Body of pancreas (tissue), 4 donors: ENCODE measurements at places on chromosomes 1 and 21. TPM values are rescaled to one million over a fixed set of nuclear protein-coding genes. Genes with fewer than 3 reads are reported as not detected.

Gene ADAMTS1
- 47.0 TPM for total RNA-seq

DNA sequence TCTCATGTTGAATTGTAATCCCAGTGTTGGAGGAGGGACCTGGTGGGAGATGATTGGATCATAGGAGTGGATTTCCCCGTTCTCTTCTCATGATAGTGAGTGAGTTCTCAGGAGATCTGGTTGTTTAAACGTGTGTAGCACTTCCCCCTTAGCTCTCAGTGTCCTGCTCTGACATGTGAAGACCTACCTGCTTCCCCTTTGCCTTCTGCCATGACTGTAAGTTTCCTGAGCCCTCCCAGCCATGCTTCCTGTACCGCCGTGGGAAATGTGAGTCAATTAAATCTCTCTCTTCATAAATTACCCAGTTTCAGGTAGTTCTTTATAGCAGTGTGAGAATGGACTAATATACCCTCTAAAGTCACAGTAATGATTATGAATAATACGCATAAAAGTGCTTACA is 248.4 kb upstream of the LRRC7 start:
- H3K4me1 ChIP-seq = no peaks in the 10 kb centered on the region
- DNase-seq = no peak
- no peaks in the 10 kb centered on the region for H3K27me3 ChIP-seq
- no peak overlapping the region for H3K27ac ChIP-seq
- no peaks in the 10 kb centered on the region for H3K36me3 ChIP-seq

DNA sequence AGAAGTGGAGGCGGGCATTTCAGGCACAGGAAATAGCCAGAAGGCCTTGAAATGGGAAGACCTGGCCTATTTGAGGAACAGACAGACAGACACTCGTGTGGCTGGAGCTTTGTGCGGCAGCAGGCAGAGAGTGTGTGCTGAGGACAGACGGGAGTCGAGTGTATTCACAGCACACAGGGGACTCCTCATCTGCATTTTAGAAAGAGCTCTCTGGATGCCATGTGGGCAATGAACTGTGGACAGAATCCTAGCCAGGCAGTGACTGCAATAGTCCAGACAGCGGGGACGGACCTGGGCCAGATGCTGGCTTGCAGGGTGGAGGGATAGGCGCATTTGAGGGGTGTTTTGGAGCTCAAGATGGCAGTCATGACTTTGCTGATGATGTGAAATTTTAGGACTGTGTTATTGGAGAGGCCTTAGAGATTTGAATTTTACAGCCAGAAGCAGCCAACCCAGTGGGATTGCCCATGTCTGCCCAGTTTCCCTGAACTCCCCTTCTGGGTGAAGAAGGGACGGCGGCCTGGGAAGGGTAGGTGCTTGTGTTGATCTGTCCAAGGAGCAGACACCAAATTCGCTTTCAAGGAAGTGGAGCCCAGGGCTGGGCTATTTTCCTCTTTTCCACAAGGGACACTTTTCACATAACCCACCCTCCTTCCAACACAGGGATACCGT is 43.7 kb downstream of the CHAF1B start:
- H3K27ac ChIP-seq = no peak overlapping the region
- no peak overlapping the region for H3K4me3 ChIP-seq
- H3K27me3 ChIP-seq = no peaks in the 10 kb centered on the region
- H3K36me3 ChIP-seq = no peaks in the 10 kb centered on the region

Gene GLMP
- total RNA-seq = 16.5 TPM

DNA sequence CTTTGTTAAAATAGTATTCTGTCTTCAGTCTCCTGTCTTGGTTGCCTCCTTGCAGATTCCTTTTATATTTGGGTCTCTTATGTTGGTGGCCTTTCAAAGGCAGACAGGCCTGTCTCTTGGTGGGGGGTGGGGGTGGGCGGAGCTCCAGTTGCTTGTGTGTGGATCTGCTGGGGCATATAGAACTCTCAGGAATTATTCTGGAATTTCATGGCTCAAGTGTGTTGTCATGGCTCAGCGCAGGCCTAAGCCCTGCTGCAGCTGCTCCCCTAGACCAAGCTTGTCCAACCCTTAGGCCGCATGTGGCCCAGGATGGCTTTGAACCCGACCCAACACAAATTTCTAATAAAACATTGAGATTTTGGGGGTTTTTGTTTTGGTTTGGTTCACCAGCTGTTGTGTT is 8.0 kb downstream of the C1orf35 start:
- peaks cover 73% of the 10 kb centered on the region for H3K4me1 ChIP-seq
- no peak for DNase-seq
- H3K27ac ChIP-seq = no peak overlapping the region

DNA sequence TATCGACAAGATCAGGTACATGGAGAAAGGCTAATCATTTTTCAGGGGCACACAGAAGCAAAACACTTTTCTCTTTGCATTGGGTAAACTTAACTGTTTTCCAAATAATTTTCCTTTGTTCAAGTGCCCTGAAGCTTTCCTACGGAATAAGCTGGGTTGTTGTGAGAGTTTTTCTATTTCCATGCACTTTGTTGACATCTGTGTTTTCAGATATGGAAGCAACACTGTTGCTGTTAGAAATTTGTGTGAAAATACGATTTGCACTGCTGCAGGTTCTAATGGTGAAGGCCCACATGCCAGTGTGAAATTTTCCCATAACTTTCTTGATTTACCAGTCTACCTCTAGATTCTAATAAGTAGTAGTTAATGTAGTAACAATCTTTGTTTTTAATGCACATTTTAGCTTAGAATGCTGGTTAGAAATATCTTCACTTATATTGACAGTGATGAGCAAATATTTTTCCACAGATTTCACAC is 18.3 kb downstream of the NFYC start:
- no peak for DNase-seq
- H3K27ac ChIP-seq = peak overlapping the region; percentile 77
- no peaks in the 10 kb centered on the region for H3K36me3 ChIP-seq
- no peak overlapping the region for H3K4me3 ChIP-seq
- peaks cover 67% of the 10 kb centered on the region for H3K4me1 ChIP-seq
- H3K27me3 ChIP-seq = no peaks in the 10 kb centered on the region

- no peak within 1 kb of the TSS for H3K4me3 ChIP-seq
- H3K27ac ChIP-seq = no peak within 1 kb of the TSS
- H3K27me3 ChIP-seq = no peaks in the 10 kb centered on the region
- H3K36me3 ChIP-seq = no peaks in the 10 kb centered on the region
- DNase-seq = peak; percentile 49
- H3K4me1 ChIP-seq = peaks cover 10% of the 10 kb centered on the region
These were observed at the start of gene TDRD5 for GRCh38 chr1:179591592-179592580. TSS of gene TDRD5 (plus strand) at chr1:179591832. CDS start at chr1:179592616, 784 bp downstream.

GRCh38 chr1:56404561-56405030 is 174.8 kb downstream of the PLPP3 start:
- H3K4me3 ChIP-seq = no peak overlapping the region
- DNase-seq = no peak
- H3K27me3 ChIP-seq = no peaks in the 10 kb centered on the region
- no peak overlapping the region for H3K27ac ChIP-seq

DNA sequence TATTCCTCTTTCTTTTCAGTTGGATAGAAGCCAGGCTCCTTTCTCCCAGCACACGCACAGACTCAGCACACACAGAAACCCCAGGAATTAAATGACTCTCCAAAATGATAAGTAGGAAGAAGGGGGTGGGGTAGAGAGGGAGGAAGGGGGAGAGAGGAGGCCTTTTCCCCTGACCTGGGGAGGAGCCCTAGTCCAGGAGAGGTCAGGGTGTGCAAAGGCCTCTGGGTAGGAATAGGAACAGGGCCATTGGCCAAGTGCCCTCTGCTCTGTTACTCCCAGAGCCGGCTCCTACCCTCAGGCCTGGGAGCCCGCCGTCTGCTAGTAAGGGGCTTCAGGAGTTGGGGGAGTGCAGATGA is 35.6 kb upstream of the PUM1 start:
- no peaks in the 10 kb centered on the region for H3K27me3 ChIP-seq
- no peak for DNase-seq
- H3K4me3 ChIP-seq = no peak overlapping the region
- H3K4me1 ChIP-seq = peaks cover 4% of the 10 kb centered on the region

DNA sequence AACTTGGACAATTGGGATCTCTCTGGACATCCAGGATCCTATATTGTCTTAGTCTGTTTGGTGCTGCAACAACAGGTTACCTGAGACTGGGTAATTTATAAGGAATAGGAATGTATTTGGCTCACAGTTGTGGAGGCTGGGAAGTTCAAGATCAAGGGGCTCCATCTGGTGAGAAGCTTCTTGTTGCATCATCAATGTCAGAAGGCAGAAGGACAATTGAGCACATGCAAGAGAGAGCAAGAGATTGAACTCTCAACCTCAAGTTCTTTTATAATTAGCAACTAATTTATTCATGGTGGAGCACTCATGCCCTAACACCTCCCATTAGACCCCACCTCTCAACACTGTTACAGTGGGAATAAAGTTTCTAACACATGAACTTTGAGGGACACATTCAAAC is 124.7 kb upstream of the ETV3 start:
- H3K4me1 ChIP-seq = no peaks in the 10 kb centered on the region
- no peak overlapping the region for H3K4me3 ChIP-seq
- no peak for DNase-seq

Gene TSPEAR
- total RNA-seq = not detected

Gene RAB3B
- 1.3 TPM for total RNA-seq

GRCh38 chr1:5001466-5001865 is 347.1 kb downstream of the AJAP1 start:
- no peak overlapping the region for H3K4me3 ChIP-seq
- H3K4me1 ChIP-seq = no peaks in the 10 kb centered on the region
- H3K27ac ChIP-seq = no peak overlapping the region
- no peaks in the 10 kb centered on the region for H3K27me3 ChIP-seq
- H3K36me3 ChIP-seq = no peaks in the 10 kb centered on the region

DNA sequence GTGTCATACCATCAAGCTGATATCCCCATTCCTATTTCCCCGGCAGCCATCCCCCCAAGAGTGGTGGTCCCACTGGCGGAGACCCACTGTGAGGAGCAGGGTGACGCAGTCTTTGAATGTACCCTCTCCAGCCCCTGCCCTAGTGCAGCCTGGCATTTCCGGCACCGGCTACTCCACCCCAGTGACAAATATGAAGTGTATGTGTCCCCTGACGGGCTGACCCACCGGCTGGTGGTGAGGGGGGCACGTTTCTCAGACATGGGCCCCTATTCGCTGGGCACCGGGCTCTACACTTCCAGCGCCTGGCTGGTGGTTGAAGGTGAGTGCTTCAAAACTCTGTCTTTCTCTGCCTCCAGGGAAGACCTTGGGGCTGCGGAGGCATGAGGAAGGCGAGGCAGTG is 14.4 kb downstream of the IGFN1 start:
- no peaks in the 10 kb centered on the region for H3K36me3 ChIP-seq
- no peaks in the 10 kb centered on the region for H3K4me1 ChIP-seq
- H3K27me3 ChIP-seq = no peaks in the 10 kb centered on the region
- no peak overlapping the region for H3K4me3 ChIP-seq
- no peak overlapping the region for H3K27ac ChIP-seq

Gene TMEM125
- total RNA-seq = 51.1 TPM

DNA sequence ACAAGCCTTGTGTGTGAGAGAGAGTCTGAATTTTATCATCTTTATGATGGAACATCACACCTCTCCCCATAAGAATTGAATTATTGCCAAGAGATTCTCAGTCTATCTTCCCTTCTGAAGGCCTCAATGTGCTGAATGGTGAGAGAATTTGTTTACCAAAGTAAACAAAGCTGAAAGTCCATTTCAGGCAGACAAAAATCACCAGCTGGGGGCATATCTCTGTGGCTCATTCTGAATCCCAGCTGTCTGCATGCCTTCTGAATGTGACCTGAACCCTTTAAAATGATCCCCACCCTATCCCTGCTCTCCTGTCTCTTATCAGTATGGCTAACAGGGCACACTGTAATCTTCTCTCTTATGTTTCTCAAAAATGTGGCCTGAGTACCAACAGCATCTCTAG is 99.1 kb upstream of the CAMK1G start:
- no peak overlapping the region for H3K27ac ChIP-seq
- H3K4me3 ChIP-seq = no peak overlapping the region
- H3K4me1 ChIP-seq = no peaks in the 10 kb centered on the region
- DNase-seq = no peak
- no peaks in the 10 kb centered on the region for H3K27me3 ChIP-seq

DNA sequence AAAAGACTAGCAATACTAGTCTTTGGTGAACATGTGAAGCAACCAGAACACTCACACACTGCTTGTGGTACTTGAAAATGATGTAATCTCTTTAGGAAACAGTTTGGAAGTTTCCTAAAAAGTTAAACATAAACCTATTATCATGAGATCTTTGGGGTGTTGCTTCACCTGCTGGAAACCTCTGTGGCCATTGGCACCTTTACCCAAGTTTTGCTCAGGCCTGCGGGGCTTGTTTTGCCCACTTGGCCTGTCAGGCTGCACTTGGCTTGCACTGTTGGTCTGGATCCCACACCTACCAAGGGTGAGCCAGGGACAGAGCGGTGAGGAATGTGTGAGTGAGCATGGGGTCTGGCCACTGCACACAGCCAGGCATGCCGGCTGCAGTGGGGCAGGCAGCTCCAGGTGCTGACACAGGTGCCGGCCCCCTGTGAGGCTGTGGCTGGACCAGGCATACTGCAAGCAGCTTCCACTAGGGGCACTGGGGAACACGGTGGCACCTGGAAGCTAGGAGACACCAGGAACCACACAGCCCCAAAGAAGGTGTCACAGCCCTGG is 14.4 kb upstream of the FNBP1L start:
- DNase-seq = peak; percentile 43
- H3K27me3 ChIP-seq = no peaks in the 10 kb centered on the region
- H3K36me3 ChIP-seq = no peaks in the 10 kb centered on the region
- H3K4me1 ChIP-seq = peaks cover 4% of the 10 kb centered on the region
- H3K4me3 ChIP-seq = no peak overlapping the region
- H3K27ac ChIP-seq = no peak overlapping the region

GRCh38 chr1:13794231-13795187 is 94.5 kb downstream of the PRDM2 start:
- DNase-seq = no peak
- H3K4me1 ChIP-seq = peaks cover 11% of the 10 kb centered on the region
- no peak overlapping the region for H3K27ac ChIP-seq

DNA sequence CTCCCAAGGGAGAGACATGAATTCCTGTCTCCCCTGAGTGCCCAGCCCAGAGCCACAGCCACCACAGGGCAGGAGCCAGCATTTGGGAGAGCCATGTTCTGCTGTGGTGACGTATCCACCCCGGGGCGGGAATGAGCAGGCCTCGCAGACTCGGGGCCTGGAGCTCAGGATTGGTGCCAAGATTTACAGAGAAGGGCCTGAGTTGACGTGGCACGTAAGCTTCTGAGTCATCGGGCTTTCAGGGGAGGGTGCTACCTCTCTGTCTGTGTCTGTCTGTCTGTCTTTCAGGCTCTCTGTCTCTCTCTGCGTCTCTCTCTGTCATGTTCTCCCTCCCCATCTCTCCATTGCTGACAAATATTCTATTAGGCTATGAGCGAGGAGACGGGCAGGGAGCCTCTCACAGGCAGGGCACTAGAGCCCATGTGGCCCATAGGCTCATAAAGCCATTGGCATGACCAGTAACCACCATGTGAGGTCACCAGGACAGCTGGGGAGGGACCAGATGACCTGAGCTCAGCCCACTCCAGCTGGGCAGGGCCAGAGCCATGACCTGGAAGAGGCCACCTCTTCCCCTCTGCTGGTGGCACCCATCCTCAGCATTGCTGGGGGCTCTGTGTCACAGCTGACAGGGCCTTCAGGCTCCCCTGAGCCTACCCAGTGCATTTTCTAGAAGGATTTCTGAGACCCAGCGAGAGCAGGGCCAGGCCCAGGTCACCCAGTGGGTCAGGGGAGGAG is 300.0 kb upstream of the VAMP3 start:
- no peak overlapping the region for H3K27ac ChIP-seq
- DNase-seq = peak; percentile 28
- no peaks in the 10 kb centered on the region for H3K4me1 ChIP-seq
- H3K4me3 ChIP-seq = no peak overlapping the region

Gene CDCA8
- not detected for total RNA-seq

GRCh38 chr1:110504226-110504625 is 14.7 kb downstream of the KCNA10 start:
- no peak overlapping the region for H3K27ac ChIP-seq
- H3K4me3 ChIP-seq = no peak overlapping the region
- H3K36me3 ChIP-seq = no peaks in the 10 kb centered on the region
